ENCODE measurements at places on chromosomes 2 and 18.

- no peak for DNase-seq
Measured at GRCh38 chr2:126879348-126880298, 19.1 kb upstream of the TEX51 start.

GRCh38 chr2:24702800-24703199, 90.4 kb downstream of the PTRHD1 start:
- no peak for DNase-seq

DNA sequence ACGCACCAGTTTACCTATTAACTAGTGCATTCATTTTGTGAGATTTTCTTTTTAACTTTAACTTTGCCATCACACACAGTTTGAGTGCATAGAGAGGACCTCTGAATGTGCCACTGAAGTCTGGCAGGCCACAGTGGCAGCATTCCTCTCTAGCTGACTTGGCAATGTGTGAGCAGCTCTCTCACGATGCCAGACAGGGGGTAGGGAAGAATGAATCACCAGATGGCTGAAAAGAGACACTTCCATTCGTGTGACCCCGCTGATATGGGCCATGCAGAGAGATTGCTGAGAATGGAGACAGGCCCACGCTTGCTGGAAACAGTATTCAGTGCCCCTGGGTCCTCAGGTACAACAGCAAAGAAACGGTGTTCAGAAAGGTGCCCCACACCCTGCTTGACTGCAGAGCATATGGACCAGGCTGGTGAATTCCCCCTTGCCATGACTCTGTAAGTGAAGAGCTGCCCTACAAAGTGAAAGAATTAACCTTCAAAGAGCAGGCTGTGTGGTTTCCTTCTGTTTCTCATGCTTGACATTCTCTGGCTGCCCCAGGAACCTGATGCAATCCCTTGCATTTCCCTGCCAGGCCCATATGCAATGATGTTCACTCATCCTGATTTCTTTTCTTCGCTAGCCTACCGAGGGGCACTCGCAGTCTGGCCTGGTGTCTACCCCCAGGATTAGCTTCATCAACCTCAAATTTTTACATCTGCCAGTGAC, 236.1 kb downstream of the CDH20 start:
- DNase-seq, result no peak

DNA sequence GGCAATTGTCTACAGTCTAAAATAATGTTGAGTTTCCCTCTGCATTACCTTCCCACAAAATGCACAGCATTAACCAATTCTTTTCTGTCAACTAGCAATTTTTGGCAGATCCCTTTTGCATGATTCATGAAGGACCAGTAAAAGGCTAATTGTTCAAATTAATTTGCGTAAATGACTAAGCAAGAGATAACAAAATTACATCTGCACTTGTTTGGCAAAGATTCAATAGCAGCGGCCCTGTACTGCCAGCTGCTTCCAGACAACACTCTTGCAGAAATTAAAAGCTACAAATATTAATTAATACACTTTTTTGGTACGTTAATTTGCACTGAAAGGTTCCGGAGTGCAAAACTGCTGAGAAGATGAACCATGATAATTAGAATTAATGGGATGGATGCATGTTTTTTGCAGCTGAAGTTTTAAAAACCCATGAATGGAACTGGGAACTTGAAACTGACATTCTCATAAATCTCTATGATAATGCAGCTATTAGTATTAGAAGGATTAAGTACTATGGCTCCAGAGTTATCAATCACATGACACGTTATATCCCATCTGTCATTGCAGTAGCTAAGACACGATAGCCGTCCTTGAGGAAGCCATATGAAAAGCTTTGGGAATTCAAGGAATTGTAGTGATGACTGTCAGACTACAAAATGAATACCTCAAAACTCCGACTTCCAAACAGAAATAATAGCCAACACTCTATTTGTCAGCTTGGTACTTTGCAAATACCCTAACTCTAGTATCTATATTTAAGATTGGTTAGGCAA, 1268.3 kb upstream of the ACVR2A start:
- DNase-seq, result no peak

DNA sequence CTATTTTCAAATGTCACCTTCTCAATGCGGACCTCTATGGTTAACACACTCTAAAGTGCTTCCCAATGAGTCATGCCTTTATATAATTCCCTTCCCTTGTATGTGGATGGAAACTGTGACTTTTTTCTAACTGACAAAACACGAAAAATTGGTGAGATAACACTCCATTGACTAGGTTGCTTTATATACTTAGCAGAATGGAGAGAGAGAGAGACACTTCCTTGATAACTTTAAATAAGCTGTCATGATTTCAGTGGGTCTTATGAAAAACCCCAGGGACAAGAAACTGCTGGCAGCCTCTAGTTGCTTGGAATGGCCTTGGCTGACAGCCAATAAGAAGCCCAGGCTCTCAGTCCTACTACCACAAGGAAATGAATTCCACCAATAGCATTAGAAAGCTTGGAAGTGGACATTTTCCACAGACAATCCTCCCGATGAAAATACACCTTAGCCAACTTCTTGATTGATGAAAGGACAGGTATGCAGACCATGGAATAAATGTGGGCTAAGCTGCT, 322.2 kb downstream of the ZNF804A start:
- DNase-seq, result no peak

DNA sequence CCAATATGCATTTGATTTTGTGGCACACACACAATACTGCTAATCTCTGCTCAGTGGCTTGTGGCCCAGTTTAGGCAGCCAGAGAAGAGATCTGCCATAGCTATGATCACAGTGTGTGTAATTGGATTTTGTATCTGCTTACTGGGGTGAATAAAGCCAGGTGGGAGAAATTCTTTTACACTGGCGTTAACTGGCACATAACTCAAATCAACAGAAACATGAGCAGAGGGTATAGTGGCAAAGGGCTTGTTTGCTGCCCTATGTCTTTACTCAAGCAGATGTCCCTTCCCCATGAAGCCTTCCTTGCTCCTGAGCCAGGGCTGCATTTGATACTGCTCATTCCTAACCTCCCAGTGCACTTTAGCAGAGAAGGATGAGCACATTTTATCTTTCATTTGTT, 28.5 kb downstream of the STON1 start:
- no peak for DNase-seq

DNA sequence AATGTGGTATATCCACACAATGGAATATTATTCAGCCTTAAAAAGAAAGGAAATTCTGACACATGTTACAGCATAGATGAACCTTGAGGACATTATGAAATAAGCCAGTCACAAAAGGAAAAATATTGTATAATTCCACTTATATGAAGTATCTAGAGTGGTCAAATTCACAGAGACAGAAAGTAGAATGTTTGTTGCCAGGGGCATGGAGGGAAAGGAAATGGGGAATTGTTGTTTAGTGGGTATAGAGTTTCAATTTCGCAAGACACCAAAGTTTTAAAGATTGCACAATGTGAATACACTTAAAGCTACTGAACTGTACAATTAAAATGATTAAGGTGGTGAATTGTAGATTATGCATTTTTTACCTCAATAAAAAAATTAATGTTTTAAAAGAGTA, 92.9 kb downstream of the TXNL1 start:
- no peak for DNase-seq

- no peak for DNase-seq
Measured at GRCh38 chr2:221529177-221529942, 42.7 kb downstream of the EPHA4 start.

- peak; percentile 36 for DNase-seq
Measured at GRCh38 chr18:48877941-48878340, 72.8 kb downstream of the SMAD7 start.

GRCh38 chr2:68391869-68392268, 26.8 kb downstream of the PLEK start:
- DNase-seq, result no peak

DNA sequence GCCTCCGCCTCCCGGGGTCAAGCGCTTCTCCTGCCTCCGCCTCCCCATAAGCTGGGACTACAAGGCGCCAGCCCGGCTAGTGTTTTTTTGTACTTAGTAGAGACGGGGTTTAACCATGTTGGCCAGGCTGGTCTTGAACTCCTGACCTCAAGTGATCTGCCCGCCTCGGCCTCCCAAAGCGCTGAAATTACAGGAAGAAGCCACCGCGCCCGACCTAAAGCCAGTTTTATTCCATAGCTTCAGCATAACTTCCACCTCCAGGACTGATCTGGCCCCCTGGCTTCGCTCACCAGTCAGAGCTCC, 783 bp upstream of the TXNL4A start:
- DNase-seq, result no peak

DNA sequence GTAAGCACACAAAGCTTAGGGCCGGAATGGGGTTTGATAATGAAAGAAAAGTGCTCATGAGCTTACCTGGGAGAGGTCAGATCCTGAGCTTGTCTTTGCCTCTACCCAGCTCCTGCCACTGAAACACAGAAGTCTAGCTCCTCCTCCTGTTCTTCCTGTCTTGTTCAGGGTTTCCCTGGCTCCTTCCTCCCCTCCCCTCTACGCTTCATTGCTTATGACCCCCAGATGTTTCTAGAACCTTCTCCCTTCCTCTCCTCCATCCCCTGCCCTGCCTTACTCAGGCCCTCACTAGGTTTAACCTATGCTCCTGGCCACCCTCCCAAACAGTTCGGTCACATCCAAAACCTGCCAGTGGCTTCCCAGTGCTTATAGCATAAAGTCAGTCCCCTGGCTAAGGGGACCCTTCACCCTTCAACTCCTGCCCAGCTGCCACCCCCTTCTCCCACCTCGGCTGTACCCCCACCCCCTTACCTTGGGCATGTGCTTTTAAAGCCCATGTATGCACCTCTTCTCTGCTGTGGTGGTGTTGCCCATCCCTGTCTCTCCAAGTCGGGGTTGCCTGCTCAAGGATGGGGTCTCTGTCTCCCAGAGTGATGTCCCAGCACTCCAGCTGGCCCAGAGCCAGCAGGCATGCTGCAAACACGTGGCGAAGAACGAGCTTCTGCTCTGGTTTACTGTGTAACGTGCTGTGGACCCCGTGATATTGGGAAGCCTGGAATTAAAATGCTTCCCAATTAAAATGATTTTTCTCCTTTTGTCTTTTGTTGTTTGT, 233.6 kb downstream of the TPGS2 start:
- no peak for DNase-seq

- DNase-seq, result no peak
Measured at GRCh38 chr18:74546751-74547530, 12.6 kb downstream of the CNDP1 start.

DNA sequence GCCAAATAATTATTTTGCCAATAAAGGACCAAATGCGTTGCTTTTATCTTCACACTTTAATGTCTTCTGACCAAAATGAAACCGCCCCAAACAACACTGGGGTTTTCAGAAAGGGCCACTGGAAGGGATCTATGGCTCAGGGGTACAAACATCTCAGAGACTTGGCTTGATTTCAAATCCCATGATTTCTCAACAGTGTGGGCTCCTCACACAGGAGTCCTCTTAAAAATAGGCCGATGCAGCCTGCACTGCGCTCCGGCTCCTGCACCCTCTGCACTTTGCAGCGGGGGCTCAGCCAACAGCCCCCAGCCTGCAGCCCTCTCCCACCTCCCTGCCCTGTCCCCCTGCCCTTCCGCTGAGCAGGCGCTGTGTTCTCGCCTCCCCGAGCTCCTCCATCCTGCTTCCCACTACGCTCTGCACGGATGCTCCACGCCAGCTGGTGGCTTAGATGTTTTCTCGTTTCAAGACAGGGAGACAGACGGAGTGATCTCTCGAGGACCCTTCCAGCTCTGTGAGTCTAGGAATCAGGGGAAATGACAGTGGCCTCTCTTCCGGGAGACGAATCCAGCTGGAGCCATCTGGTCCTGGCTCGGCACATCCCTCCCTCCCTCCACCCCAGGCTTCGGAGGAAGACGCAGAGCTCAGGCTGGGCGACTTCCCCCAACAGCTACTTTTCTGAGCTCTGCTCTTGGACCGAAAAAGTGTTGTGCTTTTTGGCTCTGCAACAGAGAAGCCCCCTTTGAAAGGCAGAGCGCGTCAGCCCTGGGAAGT, 71.4 kb downstream of the KCNF1 start:
- DNase-seq, result peak; percentile 70
